ENCODE measurements at places on chromosomes 2 and 18. TPM values are rescaled to one million over a fixed set of nuclear protein-coding genes. Genes with fewer than 3 reads are reported as not detected.
A peak's percentile ranks its signal among the peaks of the same experiment; 100 is the strongest.

- DNase-seq: no peak
These were observed 235.7 kb downstream of the CDCA7 start for GRCh38 chr2:173590276-173590861.

CXCR4 gene
- 104 TPM for total RNA-seq

- DNase-seq: no peak
These were observed 263.8 kb downstream of the AGAP1 start for GRCh38 chr2:235757640-235758039.

DNA sequence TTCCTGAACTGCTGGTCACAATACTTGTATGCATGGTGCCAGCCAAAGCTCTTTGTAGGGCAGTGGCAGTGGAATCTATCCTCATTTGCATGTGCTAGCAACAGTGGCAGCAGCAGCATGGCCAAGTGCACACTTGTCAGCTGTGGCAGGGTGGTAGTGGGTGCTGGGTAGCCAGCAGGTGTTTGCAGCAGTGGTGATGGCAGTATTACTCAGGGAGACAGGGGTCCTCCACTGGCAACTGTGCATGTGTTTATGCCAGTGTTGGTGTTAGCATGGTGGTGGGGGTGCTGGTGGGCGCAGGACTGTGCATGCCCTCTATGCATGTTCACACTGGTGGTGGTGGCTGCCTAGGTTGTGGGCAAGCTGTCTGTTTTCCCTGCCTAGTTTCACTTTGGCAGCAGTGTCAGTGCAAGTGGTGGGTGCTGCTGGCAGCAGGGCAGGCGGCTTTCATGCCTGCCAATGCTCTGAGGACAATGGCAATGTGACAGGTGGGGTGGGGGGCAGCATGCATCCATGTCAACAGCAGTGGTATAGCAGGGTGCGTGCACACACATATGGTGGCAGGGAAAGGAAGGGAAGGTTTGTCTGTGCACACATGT, 41.2 kb downstream of the GALNT13 start:
- no peak for DNase-seq

TMEM169 gene
- 1.8 TPM for total RNA-seq

- peak; percentile 91 for DNase-seq
These were observed 27.5 kb downstream of the BOLA3 start for GRCh38 chr2:74119912-74120825.

GRCh38 chr2:216619411-216620393, 13.5 kb upstream of the IGFBP2 start:
- no peak for DNase-seq
